ENCODE measurements at places on chromosomes 7 and 10. TPM values are rescaled to one million over a fixed set of nuclear protein-coding genes. Genes with fewer than 3 reads are reported as not detected.

LRGUK gene
- 0.94 TPM for total RNA-seq

- no peak for ATAC-seq
These were observed 16.5 kb downstream of the GBF1 start for GRCh38 chr10:102261842-102262241.

DNA sequence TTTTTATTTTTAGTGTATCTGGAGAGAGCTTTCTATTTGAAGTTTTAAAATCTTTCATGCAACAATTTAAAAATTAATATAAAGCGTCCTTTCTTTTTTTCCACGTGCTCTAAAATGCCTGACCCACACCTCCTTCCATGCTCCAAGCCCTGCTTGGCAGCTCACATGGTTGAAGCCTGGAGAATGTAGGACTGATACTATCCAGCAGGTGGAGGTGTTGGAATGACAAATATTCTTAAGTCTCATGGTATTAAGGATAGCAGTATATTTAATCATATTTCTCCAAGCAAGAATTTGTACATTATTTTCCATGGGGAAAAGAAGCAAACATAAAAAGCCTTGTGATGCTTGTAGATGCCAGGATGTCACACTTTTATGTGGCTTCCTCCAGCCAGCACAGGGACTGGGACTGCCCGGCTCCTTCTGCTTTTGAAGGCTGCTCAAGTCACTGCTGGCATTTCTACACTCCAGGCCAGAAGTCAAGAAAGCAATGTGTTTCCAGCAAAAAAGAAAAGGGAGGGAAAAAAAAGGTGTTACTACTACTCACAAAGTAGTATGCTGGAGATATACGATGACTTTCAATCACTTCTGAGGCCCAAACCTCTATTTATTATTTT, 49.7 kb downstream of the BZW2 start:
- no peak for ATAC-seq

- no peak for ATAC-seq
These were observed 734.7 kb downstream of the KCNMA1 start for GRCh38 chr10:76902949-76903348.

ITIH2 gene
- total RNA-seq = not detected

GRCh38 chr7:45035893-45036292, 35.9 kb downstream of the CCM2 start:
- no peak for ATAC-seq

- ATAC-seq = no peak
These were observed 11.6 kb downstream of the NAMPT start for GRCh38 chr7:106273009-106273668.

ACTL6B gene
- total RNA-seq = not detected

LIPF gene
- total RNA-seq = not detected

- ATAC-seq = no peak
These were observed 80.1 kb upstream of the PLXNA4 start for GRCh38 chr7:132656341-132656740.

DNA sequence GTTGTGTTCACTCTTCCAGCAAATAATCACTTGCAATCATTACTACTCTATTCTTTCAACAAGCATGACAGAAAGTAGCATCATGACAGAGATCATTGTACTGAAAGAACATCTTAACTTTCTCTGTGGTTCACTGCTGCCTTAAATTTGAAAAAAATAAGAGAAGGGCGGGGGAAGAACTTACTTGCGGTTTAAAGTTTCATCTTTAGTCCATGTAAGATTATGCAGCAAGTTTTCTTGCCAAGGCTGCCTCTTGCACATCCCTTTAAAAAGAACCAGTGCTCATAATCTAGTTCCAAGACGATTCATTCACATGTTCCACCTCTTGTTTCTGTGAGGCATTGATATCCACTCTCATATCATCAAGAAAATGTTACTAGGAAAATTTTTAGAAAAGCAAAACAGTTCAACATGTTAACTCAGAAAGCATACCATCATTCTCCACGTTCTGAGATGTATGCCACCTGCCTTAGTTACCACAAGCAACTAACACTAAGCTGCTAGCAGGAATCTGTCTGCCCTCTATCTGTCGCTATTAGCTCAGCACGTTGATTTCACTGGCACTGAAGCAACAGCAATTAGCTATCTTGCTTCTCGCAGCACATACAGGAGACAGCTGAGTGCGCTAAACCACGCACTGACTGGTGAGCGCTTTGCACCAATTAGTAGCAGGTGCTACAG, at the start of gene PCDH15:
Gene PCDH15 (minus strand): TSS at position 491 of the 681 bp plus-strand sequence. CDS start 136,969 bp downstream, outside the sequence.
- no peak for ATAC-seq

DNA sequence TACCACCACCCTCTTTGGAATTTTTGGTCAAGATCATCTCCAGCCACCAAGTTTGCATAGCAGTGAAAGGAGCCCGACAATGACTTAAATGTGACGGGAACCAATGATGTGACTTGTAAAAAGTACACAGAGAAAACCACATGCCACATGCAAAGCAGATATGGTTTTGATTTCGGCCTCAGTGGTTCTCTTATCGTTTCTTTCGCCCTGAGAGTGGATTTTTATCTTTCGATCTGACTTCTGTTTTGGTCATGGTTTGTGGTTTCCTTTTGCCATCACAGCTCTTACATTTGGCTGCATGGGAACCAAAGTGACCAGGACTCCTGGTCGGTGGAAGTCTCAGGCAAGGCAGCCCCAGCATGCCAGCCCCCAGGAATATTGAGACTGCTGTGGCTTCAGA, 31.5 kb downstream of the TCF7L2 start:
- ATAC-seq = no peak

KIN gene
- 11.8 TPM for total RNA-seq

CD36 gene
- total RNA-seq = 91.5 TPM

- no peak for ATAC-seq
These were observed 144.9 kb upstream of the MAGI2 start for GRCh38 chr7:79598351-79598750.

GRCh38 chr7:54664235-54665228, 94.5 kb downstream of the SEC61G start:
- peak; percentile 77 for ATAC-seq

FAM180A gene
- 4.7 TPM for total RNA-seq

DNA sequence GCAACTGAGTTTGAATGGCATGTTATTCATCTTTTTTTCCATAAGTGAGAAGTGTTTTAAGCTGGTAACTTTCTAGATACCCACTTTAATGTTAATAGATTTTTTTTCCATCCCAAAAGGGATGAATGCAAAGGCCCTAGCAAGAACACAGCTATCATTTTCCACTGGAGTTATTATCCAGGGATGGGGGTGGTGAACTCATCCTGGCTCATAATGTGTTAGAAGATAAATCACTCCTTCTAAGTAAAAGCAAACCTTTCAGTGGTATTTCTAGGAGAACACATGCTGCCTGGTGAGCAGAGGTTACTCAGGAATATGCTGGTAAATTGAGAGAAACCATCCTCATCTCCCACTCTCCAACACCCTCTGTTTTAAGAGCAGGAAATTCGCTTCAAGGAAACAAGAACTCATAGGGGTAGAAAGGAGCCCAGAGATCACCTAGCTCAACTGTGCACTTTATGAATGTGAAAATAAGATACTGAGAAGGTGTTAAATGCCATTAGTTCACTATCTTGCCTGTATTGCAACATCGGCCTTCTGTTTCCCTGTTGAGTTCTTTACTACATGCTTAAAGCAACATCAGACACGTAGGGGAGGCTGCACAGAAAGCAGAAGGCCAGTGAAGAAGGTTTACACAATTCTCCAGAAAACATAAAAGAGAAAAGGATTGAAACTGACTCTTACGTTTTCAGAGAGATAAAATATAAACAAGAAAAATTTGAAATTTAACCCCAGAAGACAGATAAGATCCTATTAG, 264.0 kb upstream of the PRKCQ start:
- no peak for ATAC-seq

GRCh38 chr10:100779329-100779728, 33.9 kb downstream of the PAX2 start:
- no peak for ATAC-seq

MGAM2 gene
- total RNA-seq = not detected

PIP gene
- total RNA-seq = 6.8 TPM

DNA sequence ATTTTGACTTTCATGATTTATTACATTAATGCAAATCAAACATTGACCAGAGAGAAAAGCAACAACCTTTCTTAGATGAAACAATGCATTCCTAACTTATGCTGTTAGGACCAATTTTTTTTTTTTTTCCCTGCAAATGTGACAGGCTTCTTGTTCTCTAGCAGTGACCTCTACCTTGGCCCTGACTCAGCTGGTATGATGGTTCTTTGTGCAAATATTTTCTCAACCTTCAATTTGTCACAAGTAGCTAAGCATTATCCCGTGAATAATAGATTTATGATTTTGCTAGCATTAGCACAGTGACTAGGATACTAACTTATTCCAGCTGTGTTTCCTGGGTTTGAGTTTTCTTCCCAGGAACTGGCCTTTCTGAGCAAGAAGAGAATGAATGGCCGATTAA, 64.9 kb downstream of the PPP1R9A start:
- no peak for ATAC-seq

DNA sequence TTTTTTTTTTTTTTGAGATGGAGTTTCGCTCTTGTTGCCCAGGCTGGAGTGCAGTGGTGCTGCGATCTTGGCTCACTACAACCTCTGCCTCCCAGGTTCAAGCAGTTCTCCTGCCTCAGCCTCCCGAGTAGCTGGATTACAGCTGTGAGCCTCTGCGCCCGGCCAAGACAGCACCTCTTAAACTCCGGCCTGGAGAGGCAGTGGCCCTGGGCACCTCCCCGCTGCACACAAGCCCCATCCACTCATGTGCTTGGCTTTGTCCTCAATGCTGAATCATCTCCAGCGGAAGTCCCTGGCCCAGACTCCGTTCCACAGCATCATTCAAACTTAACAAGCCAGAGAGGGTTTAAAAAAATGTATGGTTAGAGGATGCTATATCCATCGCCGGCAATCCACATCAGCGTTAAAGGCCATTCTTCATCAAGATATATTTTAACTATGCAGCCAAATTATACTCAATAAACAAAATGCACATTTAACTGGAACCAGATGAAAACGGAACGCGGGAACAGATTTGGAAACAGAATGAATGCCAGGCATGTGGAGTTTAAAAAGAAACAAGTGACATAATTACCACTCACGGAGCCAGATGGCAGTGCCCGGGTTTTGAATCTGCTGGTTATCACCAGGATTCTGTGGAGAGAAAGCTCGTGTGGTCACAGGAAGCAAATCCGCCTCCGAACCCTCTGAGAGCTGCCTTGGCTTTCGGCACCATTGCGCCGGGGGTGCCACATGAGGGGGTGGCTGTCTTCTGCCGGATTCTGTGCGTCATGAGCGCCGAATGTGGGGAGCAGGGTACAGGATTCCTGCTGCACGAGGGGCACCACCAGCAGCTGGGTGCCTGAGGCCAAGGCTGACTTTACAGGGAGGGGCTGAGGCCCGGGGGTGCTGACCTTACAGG, 45.6 kb upstream of the CFAP46 start:
- ATAC-seq = no peak

- no peak for ATAC-seq
These were observed 126.4 kb upstream of the GHITM start for GRCh38 chr10:84012831-84013458.

DNA sequence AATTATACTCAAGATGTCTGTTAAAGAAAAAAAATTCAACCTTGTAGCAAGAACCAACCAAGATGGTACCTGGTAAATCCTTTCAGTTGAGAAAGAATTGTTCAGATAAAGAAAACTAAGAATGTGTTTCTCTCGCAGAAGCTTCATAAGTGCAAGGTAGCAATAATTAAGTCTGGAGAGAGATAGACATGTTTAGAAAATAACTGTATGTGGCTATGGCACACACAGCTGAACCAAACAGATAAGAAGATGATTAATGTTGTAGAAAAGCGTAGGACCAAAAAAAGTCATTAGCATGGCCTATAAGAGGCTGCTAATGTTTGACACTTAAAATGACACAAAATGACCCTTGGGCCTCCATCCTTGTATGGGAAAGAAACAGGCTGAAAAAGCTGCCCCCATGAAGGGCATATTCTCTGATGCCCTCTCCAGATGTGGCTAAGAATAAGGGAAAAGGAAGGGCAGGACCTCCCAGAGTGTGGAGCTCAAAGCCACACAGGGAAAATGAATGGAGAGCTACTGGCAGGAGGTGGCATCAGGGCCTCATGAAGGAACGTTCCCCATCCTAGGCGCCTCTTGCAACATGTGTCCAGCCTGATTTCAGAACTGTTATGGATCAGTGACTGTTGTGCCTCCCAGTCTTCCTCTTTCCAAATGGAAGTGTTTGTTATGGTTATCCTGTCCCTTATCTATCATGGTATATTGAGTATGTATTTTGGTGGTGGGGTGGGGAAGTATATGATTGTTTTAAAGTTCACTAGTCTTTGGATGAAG, 30.7 kb downstream of the TLL2 start:
- no peak for ATAC-seq

PLXNA4 gene
- total RNA-seq = 12.2 TPM

DNA sequence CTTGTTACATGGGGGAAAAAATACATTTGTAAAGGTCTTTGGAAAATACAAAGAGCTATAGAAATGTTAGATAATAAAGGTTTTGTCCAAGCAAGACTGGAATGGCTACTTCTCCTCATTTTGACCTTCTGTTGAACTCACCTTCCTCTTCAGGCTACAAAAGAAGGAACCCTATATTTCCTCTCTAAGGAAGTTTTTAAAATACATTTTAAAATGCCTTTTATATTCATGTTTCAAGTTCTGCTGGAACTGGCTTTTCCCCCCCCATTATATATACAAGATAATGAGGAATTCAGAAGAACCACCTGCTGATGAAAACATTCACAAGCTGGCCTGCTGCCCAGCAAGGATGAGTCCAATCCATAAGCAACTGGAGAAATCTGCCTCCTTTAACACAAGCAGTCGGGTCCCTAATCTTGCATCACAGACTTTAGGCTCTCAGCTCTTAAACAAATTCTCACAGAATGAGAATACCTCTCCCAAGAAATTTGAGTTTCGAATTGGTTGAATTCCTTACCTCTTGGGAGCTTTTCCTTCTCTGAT, 44.6 kb downstream of the MTERF1 start:
- ATAC-seq = no peak

GRCh38 chr7:78170815-78171214, 372.2 kb downstream of the PHTF2 start:
- ATAC-seq = no peak

DNA sequence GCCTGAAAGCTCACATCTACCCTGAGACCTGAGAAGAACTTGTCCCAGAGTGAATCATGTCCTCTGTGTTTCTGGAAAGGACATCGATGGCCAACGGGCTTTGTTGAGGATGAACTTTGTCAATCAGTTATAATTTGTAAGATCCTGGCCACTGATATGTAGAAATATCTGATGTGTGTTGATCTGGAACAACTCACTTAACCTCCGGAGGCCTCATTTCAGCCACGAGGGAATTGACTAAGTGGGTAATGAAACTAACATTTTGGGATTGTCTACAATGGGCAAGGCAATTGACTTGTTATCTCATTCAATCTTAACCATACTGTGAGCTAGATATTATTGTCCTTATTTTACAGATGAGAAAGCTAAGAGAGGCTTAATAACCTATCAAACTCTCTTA, 468.1 kb upstream of the NRP1 start:
- no peak for ATAC-seq

GRCh38 chr7:148045521-148045920, 545.0 kb upstream of the C7orf33 start:
- no peak for ATAC-seq

GRCh38 chr10:121617176-121617575, 18.9 kb upstream of the FGFR2 start:
- ATAC-seq = no peak
